ENCODE measurements at places on chromosomes 7 and 10. TPM values are rescaled to one million over a fixed set of nuclear protein-coding genes. Genes with fewer than 3 reads are reported as not detected.

DNA sequence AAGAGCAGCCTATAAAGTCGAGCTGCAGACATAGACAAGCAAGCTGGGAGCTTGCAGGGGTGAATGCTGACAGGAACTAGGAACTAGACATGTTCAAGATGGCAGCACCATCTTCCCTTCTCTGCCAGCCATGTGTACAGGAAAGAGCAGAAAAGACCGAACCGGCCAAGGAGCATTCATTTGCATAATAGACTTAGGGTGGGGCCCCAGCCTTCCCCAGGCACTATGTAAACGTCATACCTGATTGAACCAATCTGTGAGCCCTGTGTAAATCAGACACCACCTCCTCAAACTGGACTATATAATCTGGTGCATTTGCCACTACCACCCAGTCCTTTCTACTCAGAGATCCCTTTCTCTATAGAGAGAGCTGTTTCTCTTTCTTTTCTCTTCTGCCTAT, 106.9 kb upstream of the FAM3C start:
- no peak for DNase-seq

DNA sequence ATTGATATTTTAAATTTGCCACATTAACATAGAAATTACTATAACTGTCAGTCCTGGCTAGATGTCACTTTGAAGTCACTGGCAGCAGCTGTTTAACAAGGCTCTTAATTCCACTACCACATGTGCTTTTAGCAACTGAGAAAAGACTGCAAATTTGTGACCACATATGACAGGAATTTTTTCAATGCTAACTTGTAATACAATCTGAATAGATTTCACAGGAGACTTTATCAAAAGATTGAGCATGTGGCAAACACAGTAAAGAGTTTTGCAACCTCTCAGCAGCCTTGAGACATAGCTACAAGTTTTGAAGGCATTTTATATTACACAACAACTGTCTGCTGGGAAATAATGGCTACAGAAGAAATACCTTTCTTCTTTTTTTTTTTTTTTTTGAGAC, 73.0 kb downstream of the MICU1 start:
- DNase-seq, result no peak

DNA sequence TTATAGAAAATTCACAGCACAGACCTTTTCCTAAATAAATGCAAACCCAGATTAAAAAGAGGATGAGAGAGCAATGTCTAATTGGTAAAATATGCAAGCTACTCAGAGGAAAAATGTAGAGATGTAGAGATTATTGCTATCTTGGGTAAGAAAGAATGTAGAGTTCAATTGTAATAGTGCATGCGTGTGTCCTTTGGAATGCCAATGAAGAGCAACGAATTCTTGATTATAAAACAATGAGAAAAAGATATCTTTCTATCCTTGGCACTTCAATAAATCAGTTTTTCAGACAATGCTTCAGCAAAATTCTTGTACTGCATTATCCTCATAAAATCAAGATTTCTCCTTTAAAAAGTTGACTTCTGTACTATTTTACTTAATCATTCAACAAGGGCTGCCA, 50.9 kb downstream of the SEMA3D start:
- DNase-seq, result no peak

DNA sequence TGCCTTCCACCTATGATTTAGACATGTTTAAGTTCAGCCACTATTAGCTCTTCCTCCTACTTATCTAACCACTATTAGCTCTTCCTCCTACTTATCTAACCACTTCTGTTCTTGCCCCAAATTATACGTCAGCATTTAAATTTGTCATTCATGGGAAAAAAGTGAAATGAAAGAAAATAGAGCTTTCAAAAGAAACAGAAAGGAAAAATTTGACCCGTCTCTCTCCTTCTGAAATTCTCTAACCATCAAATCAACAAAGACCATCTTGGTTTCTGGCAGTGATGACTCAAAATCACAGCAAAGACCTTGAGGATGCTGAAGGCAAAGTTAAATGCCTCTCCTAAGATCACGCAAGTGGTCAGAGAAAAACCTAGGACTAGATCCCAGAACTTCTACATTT, 2.6 kb downstream of the LIPA start:
- no peak for DNase-seq

DNA sequence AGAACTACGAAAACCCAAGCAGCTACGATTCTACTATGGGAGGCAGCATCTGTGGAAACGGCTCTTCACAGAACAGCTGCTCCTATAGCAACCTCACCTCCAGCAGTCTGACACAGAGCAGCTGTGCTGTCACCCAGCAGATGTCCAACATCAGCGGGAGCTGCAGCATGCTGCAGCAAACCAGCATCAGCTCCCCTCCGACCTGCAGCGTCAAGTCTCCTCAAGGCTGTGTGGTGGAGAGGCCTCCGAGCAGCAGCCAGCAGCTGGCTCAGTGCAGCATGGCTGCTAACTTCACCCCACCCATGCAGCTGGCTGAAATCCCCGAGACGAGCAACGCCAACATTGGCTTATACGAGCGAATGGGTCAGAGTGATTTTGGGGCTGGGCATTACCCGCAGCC, 81.6 kb upstream of the SAMD8 start:
- peak; percentile 49 for DNase-seq

DNA sequence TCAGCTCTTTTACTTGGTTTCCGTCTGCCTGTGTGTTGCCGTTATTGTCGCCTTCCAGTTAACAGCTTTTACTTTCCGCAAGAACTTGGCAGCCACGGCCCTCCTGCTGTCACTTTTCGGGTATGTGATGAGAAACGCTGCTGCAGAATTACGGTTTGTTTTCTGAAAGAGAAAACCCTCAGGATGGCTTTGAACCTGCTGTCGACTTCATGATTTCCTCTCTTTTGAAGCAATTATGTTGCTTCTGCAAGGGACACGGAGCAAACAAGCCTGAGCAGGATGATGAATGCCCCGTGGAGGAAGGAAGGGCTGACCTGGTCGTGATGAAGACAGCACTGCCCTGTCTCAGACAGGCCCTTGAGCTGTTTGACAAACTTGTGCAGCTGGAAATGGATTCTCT, 339.8 kb downstream of the ABCA13 start:
- no peak for DNase-seq

DNA sequence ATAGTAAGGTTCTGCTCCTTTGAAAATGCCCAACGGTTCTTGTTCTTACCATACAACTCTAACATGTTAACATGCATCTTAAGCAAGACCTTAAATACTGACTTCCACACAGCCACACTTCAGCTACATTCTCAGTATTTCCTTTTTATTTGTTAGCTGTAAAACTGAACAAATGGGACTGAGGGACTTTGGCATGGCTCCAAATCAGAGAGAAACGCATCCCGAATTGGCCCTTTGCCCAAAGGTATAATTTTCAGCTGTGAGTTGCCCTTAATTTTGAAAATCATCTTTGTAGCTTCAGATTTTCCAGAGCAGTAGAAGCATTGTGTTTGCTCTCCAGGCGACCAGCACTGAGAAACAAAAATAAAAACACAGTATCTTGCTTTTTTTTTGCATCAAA, 56.4 kb downstream of the NEUROD6 start:
- no peak for DNase-seq

GRCh38 chr7:148472406-148472805, 118.2 kb upstream of the C7orf33 start:
- DNase-seq, result no peak

DNA sequence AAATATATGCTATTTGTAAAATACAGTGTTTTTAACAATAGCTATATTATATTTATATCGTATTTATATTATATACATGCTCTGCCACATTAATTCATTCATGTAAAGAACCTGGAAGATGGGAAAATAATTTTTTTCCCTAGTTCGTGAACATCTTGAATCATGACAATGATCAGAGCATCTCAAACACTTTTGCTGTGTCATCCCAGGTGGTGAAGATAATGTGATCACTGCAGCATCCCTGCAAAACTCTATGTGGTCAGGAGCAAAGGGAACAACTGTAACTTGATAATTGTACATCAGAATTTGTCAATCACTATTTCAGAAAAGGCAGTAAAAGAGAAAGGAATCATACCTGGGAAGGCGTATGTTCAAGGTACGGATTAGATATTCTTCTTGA, 39.3 kb downstream of the RAPGEF5 start:
- no peak for DNase-seq

DNA sequence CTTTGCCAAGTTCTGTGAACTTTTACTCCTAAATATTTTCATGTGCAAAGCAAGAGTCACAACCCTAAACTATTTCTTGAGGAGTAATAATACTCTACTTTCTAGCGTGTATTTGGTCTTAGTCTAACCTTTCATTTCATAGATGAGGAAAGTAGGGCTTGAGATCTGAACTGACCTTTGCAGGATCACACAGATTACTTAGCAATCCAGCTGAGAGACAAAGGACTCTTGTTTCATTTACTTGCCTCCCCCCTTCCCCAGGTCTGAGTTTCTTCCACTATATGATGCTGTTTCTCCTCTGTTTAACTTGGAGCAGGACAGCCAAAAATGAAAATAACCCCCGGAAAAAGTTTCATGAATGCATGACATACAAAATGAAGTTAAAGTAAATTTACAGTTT, 75.3 kb upstream of the PTN start:
- no peak for DNase-seq

- no peak for DNase-seq
These were observed 38.7 kb upstream of the PCLO start for GRCh38 chr7:83201355-83201754.

DNA sequence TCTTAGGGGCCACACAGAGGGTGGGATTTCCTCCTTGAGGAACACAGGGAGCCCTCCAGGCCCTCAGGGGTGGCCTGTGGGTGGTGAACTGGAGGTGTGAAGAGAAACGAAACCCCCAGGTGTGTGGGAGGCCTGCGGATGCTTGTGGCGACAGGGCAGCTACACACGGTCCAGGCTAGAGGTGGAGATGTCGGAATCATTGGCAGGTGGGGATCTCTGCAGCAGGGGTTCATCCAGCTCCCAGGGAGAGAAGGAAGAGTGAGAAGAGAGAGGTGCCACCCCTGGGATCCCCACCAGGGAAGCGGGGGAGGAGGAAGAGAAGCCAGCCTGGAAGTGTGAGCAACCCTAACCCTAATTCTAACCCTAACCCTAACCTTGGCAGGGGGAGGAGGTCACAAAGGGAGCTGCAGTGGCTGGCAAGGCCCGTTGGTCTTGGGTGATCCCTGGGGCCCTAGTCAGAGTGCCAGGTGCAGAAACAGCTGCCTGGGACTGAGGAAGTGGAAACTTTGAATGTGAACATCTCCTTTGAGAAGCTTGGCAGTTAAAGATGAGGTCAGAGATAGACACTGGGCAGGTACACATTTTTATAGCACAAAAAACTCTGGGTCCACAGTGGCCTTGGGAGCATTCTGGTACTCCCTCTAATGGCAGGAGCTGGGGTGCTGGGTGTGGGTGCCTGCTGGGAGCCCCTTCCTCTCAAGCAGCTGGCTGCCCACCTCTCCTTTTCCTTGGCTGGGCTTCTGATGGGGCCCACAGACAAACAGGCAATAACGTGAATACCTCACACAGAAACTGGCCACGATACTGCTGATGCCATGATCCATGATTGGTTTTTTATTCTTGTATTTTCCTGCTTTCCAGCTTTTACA, 6.8 kb upstream of the AEBP1 start:
- DNase-seq, result no peak

DNA sequence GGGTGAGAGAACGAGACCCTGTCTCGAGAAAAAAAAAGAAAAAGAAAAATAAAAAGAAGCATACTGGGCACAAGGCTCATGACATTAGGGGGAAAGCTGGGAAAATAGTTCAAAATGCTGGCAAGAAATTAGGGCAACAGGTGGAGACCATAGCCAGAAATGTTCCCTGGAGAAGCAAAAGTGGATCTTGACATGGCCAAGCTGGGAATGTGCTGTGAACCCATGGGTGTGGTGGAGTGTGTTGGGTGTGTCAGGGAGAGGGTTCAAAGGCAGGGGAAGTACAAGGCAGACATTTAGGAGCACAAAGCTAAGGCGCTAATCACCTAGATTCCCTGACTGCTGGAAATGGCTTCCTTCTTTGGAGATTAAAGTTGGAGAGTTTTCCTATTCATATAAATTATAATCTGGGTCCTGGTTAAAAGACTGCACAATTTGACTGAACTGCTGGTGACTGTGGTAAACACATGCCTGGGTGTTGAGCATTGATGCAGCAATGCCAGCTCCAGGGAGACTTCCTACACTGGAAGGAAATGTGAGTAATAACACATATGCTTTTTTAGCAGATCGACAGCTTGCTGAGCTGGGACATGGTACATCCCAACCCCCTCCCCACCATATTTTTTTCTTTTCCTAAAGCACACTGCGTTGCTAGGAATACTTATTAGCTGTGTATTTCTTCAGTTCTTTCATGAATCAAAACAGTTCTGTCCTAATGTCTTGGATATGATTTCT, 70.1 kb upstream of the ARHGAP21 start:
- DNase-seq, result no peak

DNA sequence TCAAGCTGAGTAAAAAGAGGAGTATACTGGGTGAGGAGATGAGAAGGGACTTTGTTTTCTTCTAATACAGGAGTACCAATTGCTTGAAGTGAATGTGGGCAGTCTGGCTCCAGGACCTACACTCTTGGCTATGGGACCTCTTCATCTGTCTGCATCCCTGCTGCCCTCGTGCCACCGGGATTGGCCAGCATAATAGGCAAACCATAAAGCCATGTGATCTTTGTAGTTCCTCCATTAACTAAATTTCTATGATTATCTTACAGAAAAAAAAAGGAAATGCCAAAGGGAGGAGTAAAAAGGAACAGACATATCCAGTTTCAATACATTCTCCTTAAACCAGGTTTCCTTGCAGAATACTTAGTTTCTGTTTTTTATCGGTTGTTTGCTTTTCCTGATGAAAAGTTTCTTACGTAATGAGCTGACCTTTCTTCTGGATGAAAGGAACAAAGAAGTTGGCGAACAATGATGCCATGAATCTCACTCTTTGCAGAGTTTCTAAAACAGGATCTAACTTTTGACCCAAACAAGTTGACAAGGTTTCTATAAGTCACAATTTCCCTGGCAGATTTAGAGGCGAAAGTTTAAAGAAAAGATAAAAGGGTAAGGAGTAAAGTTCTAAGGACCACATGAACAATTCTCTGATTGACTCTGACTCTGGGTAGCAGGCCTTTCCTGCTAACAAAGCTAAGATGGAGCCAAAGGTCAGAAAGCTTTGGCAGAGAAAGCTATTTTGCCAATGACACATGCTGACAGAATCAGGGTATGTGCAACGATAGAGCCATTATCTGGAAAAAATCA, 54.1 kb downstream of the LAMB1 start:
- DNase-seq, result no peak

- DNase-seq, result no peak
These were observed 19.3 kb downstream of the PAPOLB start for GRCh38 chr7:4842319-4843064.

- DNase-seq, result no peak
These were observed 786 bp downstream of the ATP5F1C start for GRCh38 chr10:7788639-7789286.

DNA sequence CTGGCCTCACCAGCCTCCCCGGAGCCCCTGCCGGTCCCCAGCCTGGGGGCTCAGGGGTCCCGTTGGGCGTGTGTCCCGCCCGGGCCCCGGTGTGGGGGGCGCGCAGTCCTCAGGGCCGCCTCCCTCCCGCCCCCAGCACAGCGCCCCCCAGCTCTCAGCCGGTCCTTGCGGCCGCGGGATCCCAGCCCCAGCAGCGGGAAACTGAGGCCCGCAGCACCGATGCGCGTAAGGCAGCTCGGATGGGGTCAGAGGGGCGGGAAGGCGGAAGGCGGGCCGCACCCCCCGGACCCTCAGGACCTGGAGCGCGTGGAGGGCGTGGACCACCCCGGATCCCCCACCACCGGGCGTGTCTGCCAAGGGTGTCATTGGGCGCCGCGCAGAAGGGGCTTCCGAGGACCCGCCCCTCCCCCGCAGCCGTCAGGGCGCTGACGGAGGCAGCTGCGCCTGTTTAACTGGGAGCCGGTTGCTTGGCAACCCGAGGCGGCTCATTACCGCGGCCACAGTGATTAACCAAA, 14.9 kb downstream of the UNCX start:
- DNase-seq, result no peak

PNLIPRP1 gene
- total RNA-seq, result not detected

IL2RA gene
- 0.37 TPM for total RNA-seq

ZEB1 gene
- 166 TPM for total RNA-seq

TAS2R5 gene
- total RNA-seq, result 6.5 TPM
